ENCODE measurements at places on chromosomes 2 and 18.
A peak's percentile ranks its signal among the peaks of the same experiment; 100 is the strongest.

- peak; percentile 2 for DNase-seq
Observed at GRCh38 chr2:112001136-112001715, 53.8 kb upstream of the TMEM87B start.

DNA sequence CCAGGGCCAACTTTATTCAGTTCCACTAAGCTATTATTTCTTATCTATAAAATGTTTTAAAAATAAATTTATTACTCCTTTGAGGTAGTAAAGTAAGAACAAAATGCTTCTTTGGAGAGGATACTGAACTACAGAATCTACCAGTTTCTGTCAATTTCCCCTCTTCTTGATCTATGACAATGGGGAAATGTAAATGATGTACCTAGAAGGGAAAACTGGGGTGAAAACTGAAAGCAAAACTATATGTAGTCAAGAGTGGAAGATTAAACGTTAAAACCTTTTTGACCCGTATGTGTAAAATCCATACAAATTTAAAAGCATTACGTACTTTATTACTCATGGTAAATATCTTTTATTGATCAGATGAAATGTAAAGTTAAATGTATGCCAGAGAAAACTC lies 1287.8 kb upstream of the TMEFF2 start:
- DNase-seq: no peak

- DNase-seq: no peak
Observed at GRCh38 chr2:128817171-128817570, 498.5 kb upstream of the HS6ST1 start.

DNA sequence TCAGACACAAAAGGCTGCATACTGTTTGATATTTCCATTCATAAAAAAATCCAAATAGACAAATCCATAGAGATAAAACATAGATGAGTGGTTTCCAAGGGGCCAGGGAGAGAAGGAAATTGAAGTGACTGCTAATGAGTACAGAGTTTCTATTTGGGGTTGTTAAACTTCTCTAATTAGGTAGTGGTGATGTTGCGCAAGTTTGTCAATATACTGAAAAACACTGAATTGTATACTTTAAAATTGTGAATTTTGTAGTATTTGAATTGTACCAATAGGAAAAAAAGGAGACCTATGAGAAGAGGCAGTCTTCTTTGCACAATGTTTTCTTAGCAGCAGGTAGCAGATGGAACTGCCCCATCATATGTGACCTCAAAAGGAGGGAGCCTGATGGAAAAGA lies 71.1 kb downstream of the SCN9A start:
- DNase-seq: no peak

- DNase-seq: no peak
Observed at GRCh38 chr2:55452879-55453278, 33.2 kb upstream of the CCDC88A start.

- DNase-seq: no peak
Observed at GRCh38 chr2:74815941-74816340, 18.0 kb upstream of the HK2 start.

- no peak for DNase-seq
Observed at GRCh38 chr2:169980001-169980400, 152.7 kb downstream of the UBR3 start.

- no peak for DNase-seq
Observed at GRCh38 chr18:76838182-76838581, 15.8 kb downstream of the ZNF236 start.

- DNase-seq: no peak
Observed at GRCh38 chr2:20044778-20045177, 6.7 kb downstream of the LAPTM4A start.

DNA sequence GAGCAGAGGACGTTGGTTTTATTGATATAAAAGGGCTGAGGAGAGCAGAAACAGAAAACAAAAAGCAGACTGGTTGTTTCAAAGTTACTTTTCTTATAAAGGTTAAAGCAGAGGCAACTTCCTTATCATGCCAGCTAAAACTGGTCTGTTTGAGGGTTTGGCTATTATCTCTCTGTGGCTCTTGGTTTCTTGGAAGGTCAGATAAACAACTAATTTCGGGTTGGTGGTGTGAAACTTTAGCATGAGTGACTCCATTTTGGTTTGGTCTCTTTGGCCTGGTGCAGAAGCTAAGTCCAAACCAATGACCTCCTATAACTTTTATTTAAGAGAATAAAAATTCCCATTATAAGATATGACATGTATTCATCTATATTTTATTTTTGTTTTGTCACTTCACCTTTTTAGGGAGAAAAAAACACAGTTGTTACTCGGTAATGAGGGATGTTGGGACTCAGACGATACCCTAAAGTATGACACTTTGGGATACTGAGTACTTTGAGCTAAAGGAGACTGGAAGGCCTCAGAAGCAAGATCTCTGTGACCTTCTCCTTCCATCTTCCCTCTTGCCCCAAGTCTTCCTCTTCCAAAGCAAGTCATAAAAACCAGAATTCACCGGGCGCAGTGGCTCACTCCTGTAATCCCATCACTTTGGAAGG lies 23.3 kb downstream of the TNFAIP6 start:
- no peak for DNase-seq

GRCh38 chr2:45024600-45025291 lies 15.5 kb upstream of the SIX2 start:
- DNase-seq: no peak

GRCh38 chr18:8212896-8213780 lies 396.1 kb upstream of the RAB12 start:
- no peak for DNase-seq

DNA sequence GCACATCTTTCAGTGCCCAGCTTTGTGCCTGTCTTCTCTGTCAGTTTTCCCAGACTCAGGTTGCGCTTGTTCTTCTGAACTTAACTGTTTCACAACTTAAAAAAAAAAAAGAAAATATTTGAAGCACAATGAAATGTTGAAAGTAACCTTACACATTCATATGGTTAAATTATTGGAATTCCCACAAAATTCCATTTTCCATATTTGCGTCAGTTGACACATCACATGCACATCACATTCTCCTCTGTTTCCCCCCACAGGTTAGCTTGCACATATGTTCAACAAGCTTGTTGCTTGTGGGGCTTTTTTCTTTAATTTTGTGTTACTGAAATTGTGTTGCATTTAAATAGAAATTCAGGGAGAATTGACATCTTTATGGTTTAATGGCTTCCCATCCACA lies 8.3 kb downstream of the MYO1B start:
- no peak for DNase-seq

- peak; percentile 28 for DNase-seq
Observed at GRCh38 chr18:36187193-36187825, at the start of gene MOCOS. Gene MOCOS (plus strand): TSS chr18:36187497. CDS start chr18:36187540, 43 bp downstream.

- DNase-seq: no peak
Observed at GRCh38 chr2:2836343-2837070, 505.4 kb upstream of the MYT1L start.

- DNase-seq: no peak
Observed at GRCh38 chr2:30786923-30787685, 20.1 kb downstream of the CAPN13 start.
